Endodermal cell (in vitro differentiated cells): ENCODE measurements at places on chromosomes 12 and 14. TPM values are rescaled to one million over a fixed set of nuclear protein-coding genes. Genes with fewer than 3 reads are reported as not detected.

DNA sequence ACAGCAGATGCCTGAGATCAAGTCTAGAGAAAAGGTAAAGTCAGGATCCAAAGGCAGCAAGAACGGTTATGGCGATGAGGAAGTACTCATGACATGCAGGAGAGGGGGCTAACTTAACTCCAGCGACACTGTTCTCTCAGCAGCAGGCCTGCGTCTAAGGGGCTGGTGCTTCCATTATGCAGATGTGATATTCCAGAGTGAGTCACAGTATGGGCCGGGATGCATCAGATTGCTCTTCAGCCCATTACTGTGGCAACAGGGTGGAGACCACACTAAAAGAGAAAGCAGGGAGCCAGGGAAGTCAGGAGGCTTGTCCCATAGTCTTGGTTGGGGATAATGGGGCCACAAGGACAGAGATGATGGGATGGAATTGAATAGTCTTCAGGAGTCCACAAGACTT, 151.8 kb upstream of the NTF3 start:
- H3K27ac ChIP-seq, result no peak overlapping the region
- no peaks in the 10 kb centered on the region for H3K27me3 ChIP-seq
- H3K4me3 ChIP-seq, result no peak overlapping the region
- H3K36me3 ChIP-seq, result no peaks in the 10 kb centered on the region

Gene TRIM9
- 0.55 to 4.5 TPM (median 0.82 TPM) in 3 replicates for total RNA-seq

DNA sequence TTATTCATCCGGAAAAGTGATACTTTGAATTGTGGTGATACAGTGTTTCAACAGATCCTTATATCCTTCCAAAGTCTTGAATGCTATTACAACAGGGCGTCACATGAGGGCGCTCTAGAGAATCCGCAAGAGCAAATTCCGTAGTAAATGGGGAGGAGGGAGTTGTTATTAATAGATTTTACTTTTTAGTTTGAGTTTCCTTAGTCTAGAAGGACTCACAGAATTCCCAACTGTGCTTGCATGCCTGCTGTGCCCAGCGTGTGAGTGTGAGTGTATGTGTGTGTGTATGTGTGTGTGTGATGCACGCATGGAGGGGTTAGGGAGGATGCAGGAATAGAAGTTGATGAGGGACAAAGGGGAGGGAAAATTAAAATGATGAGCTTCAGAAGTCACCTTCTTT, 375.3 kb downstream of the C12orf75 start:
- no peak overlapping the region for H3K27ac ChIP-seq
- peaks cover 13% of the 10 kb centered on the region for H3K4me1 ChIP-seq
- H3K4me3 ChIP-seq, result no peak overlapping the region
- H3K27me3 ChIP-seq, result no peaks in the 10 kb centered on the region

Gene GDF3
- total RNA-seq, result 0.72 to 4.3 TPM (median 1.3 TPM) in 3 replicates

DNA sequence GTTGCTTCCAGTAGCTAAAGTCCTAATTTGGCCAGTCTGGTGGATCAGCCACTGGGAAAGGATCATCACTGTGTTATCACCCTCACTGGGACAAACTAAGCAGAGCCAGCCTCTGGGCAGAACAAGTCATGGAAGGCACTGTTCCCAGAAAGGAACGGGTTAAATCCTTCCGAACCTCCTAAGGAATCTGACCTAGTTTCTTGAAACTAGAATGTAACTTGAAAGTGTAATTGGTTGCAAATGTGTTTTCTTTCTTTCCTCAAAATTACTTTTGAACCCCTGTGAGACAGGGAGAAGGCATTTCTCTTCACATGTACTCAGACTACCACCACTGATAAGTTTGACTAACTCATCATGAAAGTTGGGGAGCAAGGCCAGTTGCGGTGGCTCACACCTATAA, 18.7 kb upstream of the KICS2 start:
- H3K4me3 ChIP-seq, result no peak overlapping the region
- no peaks in the 10 kb centered on the region for H3K4me1 ChIP-seq
- H3K27me3 ChIP-seq, result no peaks in the 10 kb centered on the region
- no peak for DNase-seq
- no peak overlapping the region for H3K27ac ChIP-seq
- H3K36me3 ChIP-seq, result no peaks in the 10 kb centered on the region

Gene ALDH2
- 73.9 and 76.6 TPM in 2 replicates for total RNA-seq

DNA sequence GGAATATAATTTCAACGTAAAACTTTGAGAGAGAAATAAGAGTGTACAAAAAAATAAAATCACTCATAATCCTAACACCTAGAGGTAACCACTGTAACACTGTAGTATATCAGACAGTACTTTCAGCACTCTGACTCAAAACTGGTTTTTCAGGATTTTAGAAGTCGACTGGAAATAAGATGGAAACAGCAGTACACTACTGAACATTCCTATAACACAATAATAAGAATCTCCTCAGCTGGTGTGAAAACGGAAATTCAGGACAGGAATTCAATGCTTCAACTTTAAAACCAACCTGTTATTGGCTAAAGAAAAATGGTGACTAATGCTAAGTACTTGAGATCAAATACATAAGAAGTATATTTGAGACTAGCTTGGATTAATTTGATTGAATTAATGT, 12.3 kb upstream of the PITPNM2 start:
- DNase-seq, result no peak
- peaks cover 66% of the 10 kb centered on the region for H3K36me3 ChIP-seq
- no peaks in the 10 kb centered on the region for H3K27me3 ChIP-seq
- no peak overlapping the region for H3K27ac ChIP-seq

Gene EXOC3L4
- 1.8 to 2.5 TPM (median 2.5 TPM) in 3 replicates for total RNA-seq

- H3K27me3 ChIP-seq, result peaks cover 6% of the 10 kb centered on the region
- H3K4me1 ChIP-seq, result no peaks in the 10 kb centered on the region
- DNase-seq, result no peak
These were observed 6.6 kb downstream of the CFAP54 start for GRCh38 chr12:96495841-96496545.

DNA sequence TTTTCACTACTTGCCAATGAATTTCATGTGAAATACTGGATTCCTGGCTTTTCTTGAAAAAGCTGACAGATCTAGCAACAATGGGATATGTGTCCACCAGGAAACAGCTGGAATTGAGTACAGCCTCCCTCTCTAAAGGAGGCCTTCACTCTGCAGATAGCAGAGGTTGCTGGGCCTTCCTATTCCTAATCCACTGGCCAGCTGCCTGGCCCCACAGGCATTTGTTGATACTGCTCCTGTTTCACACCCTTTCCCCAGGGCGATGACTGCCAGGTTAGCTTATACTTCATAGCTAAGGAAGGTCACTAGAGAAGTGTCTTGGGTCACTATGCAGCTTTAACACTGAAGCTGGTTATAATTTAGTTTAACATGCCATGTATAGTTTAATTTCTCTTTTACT, 87.5 kb upstream of the PDZRN4 start:
- no peak overlapping the region for H3K4me3 ChIP-seq
- no peaks in the 10 kb centered on the region for H3K27me3 ChIP-seq
- H3K4me1 ChIP-seq, result no peaks in the 10 kb centered on the region

- peaks cover 37% of the 10 kb centered on the region for H3K36me3 ChIP-seq
- H3K4me1 ChIP-seq, result no peaks in the 10 kb centered on the region
- H3K27ac ChIP-seq, result no peak overlapping the region
These were observed 35.9 kb downstream of the ADIPOR2 start for GRCh38 chr12:1726753-1727152.

GRCh38 chr12:53805067-53805466, 53.3 kb upstream of the CISTR start:
- H3K27me3 ChIP-seq, result peaks cover 100% of the 10 kb centered on the region
- H3K4me3 ChIP-seq, result no peak overlapping the region
- no peaks in the 10 kb centered on the region for H3K4me1 ChIP-seq

GRCh38 chr12:91328451-91328850, 145.8 kb upstream of the DCN start:
- no peaks in the 10 kb centered on the region for H3K27me3 ChIP-seq
- no peak for DNase-seq
- H3K36me3 ChIP-seq, result no peaks in the 10 kb centered on the region

- no peaks in the 10 kb centered on the region for H3K4me1 ChIP-seq
- no peaks in the 10 kb centered on the region for H3K27me3 ChIP-seq
- no peak overlapping the region for H3K4me3 ChIP-seq
- no peaks in the 10 kb centered on the region for H3K36me3 ChIP-seq
- no peak for DNase-seq
These were observed 152.1 kb upstream of the GSC start for GRCh38 chr14:94921882-94922585.

DNA sequence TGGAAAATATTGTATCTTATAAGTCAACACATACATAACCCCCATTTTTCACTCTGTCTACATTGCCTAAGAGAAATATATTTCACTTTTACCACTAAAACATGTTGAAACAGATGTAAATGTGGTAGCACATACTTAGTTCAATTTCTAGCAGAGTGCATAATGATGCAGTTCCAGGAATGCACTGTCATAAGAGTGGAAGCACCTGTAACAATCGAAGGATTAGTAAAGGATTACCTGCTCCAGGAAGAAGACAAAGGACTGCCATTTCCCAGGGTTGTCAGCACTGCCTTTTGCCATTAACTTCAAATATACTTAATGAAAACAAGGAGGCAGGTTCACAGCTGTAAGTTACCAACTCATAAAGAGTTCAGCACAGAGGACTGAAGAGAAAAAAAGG, 24.6 kb downstream of the DAD1 start:
- peaks cover 11% of the 10 kb centered on the region for H3K4me1 ChIP-seq
- H3K36me3 ChIP-seq, result peaks cover 70% of the 10 kb centered on the region
- H3K27me3 ChIP-seq, result no peaks in the 10 kb centered on the region
- no peak overlapping the region for H3K27ac ChIP-seq
- no peak overlapping the region for H3K4me3 ChIP-seq

GRCh38 chr12:49967777-49968250, 4.9 kb upstream of the AQP6 start:
- peaks cover 79% of the 10 kb centered on the region for H3K27me3 ChIP-seq
- no peaks in the 10 kb centered on the region for H3K36me3 ChIP-seq
- H3K4me3 ChIP-seq, result no peak overlapping the region
- DNase-seq, result no peak
- H3K27ac ChIP-seq, result no peak overlapping the region

DNA sequence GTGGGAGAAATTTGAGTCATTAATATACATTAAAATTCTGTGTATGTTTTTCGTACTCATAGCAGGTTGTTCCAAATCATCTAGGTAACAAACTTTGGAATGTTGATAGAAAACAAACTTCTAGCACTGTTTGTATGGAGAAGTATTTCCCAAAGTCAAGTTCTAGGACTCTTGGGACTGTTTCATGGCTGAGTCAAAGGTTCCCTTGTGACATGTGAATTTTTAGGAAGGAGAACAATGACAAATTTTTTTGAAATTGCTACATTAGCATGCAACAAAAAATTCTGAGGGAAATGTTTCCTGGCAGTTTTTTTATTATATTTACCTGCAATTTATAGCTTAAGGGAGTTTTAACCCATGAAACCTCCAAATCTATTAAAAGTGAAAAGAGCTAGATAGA, 73.8 kb downstream of the RASSF8 start:
- no peaks in the 10 kb centered on the region for H3K27me3 ChIP-seq
- DNase-seq, result no peak
- H3K36me3 ChIP-seq, result no peaks in the 10 kb centered on the region
- no peak overlapping the region for H3K4me3 ChIP-seq
- no peak overlapping the region for H3K27ac ChIP-seq
- peaks cover 8% of the 10 kb centered on the region for H3K4me1 ChIP-seq

DNA sequence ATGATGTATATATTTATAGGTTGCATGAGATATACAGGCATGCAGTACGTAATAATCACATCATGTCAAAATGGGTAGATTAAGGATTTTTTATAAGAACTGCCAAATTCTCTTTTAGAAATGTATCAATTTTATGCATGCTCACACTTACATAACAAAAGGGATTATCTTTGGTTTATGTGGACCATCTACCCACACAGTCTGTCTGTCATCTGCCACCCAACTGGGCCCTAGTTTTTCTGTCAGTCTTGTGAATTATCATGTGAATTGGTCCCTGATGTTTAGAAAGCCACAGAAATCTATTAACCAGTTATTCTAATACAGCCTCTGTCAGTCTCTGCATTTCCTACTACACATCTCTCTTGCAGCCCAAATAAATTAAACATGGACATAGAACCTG, 133.4 kb downstream of the ACSS3 start:
- H3K36me3 ChIP-seq, result no peaks in the 10 kb centered on the region
- DNase-seq, result no peak
- peaks cover 12% of the 10 kb centered on the region for H3K4me1 ChIP-seq
- H3K4me3 ChIP-seq, result no peak overlapping the region
- H3K27ac ChIP-seq, result no peak overlapping the region
- H3K27me3 ChIP-seq, result no peaks in the 10 kb centered on the region

- H3K4me1 ChIP-seq, result peaks cover 5% of the 10 kb centered on the region
- peak overlapping the region; percentile 90 for H3K27ac ChIP-seq
- H3K27me3 ChIP-seq, result peaks cover 100% of the 10 kb centered on the region
- no peaks in the 10 kb centered on the region for H3K36me3 ChIP-seq
- peak; percentile 86 for DNase-seq
- H3K4me3 ChIP-seq, result no peak overlapping the region
These were observed 2.5 kb upstream of the C1QL4 start for GRCh38 chr12:49339464-49339861.

GRCh38 chr12:77294016-77294415, 228.6 kb upstream of the E2F7 start:
- H3K4me3 ChIP-seq, result no peak overlapping the region
- H3K4me1 ChIP-seq, result no peaks in the 10 kb centered on the region
- no peak for DNase-seq
- H3K27me3 ChIP-seq, result no peaks in the 10 kb centered on the region
- no peak overlapping the region for H3K27ac ChIP-seq
- no peaks in the 10 kb centered on the region for H3K36me3 ChIP-seq

Gene TNS2
- 12.6 to 22.3 TPM (median 20.3 TPM) in 3 replicates for total RNA-seq

- no peak overlapping the region for H3K27ac ChIP-seq
- DNase-seq, result no peak
- no peaks in the 10 kb centered on the region for H3K36me3 ChIP-seq
- H3K4me1 ChIP-seq, result no peaks in the 10 kb centered on the region
These were observed 463.5 kb upstream of the NOVA1 start for GRCh38 chr14:27061299-27061698.

- H3K4me3 ChIP-seq, result no peak overlapping the region
- no peaks in the 10 kb centered on the region for H3K4me1 ChIP-seq
- H3K27me3 ChIP-seq, result no peaks in the 10 kb centered on the region
- H3K27ac ChIP-seq, result no peak overlapping the region
- H3K36me3 ChIP-seq, result no peaks in the 10 kb centered on the region
- no peak for DNase-seq
These were observed 24.7 kb upstream of the MYBPC1 start for GRCh38 chr12:101570047-101570446.

DNA sequence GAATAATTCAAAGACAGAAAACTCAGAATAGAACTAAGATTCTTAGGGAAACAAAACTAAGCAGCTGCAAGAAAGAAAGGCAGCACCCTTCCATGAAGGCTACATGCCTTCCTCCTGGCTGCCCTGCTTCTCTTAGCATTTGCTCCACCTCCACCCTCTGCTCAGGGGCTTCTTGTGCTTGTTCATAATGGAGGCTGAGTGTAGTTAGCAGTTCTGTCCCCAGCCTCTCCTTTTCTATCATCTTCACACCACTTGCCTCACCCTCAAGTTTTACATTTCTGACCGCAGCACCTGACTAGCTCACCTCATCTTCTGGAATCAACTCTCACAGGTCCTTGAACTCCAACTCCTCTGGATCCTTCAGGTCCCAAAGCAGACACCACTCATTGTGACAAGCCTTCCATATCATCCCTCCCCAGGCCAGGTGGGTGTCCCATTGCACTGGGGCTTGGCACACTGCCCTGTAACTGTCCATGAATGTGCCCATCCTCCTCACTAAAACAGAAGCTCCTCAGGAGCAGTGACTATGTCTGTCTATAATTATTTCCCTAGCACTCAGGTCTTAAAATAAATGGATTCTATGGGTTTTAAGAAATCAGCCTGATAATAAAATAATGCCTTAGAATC, 139.1 kb downstream of the TMTC1 start:
- no peak overlapping the region for H3K4me3 ChIP-seq
- H3K27me3 ChIP-seq, result no peaks in the 10 kb centered on the region
- peaks cover 6% of the 10 kb centered on the region for H3K4me1 ChIP-seq
- DNase-seq, result no peak
